GM03348 (cell line): ENCODE measurements at places on chromosomes 5 and 9.

GRCh38 chr9:69292078-69292477, 32.9 kb upstream of the ENTREP1 start:
- DNase-seq, result no peak

- DNase-seq, result peak; percentile 4
These were observed 47.1 kb upstream of the CHSY3 start for GRCh38 chr5:129857116-129857515.

DNA sequence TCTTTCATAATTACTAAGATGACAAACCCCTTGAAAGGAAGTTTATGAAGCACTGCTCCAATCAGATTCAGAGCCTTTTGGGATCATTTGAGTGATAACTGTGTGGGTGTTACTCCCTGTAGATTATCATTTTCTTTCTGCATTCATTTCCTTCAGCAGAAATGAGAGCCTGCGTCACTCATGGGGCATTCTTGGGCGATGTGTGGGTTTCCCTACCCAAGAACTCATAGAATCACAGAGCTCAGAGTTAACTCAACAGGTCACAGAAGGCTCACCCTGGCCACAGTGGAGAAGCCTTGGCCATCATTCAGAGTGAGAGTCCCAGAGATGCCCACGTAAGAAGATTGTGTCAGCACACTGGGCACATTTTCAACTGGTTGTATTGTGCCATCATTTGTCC, 401.9 kb downstream of the TLE4 start:
- no peak for DNase-seq

- no peak for DNase-seq
These were observed 45.3 kb upstream of the AKNA start for GRCh38 chr9:114433086-114433485.
